Hematopoietic multipotent progenitor cell treated with erythropoietin and hydrocortisone succinate and interleukin-3 and kit ligand, for 6 days (in vitro differentiated cells): ENCODE measurements at places on chromosomes 16 and 17.
A peak's percentile ranks its signal among the peaks of the same experiment; 100 is the strongest.

GRCh38 chr16:24775455-24775854, 46.0 kb downstream of the TNRC6A start:
- DNase-seq = no peak

DNA sequence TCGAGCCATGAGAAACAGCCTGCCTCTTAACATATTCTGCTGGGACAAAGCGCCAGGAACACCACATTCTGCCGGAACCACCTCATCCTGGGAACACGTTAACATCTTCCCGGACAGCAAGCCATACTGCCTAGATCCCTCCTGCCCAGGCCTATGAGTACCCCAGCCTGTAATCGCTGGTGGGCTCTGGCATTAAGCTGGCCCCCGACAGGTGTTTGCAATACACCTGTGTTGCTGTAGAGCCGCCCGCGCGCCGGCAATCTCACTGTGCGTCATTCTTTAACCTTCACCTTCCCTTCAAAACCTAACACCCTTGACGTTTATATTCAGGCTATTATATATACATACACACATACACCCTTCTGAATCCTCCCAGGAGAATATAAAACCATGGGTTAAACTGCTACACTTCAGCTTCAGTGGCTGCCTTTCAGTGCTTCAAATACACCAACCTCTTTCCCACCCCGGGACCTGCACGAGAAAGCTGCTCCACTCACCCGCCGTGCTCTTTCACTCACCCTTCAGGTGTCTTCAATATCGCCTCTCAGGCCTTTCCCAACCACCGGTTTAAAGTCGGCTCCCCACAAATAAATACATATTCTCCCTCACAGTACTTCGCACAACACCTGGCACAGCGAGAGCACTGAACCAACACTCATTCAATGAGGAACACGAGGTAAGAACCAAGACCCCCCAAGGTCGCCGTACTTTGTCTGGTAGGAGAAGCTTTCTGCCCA, 1.0 kb upstream of the ENDOV start:
- DNase-seq = peak; percentile 8

DNA sequence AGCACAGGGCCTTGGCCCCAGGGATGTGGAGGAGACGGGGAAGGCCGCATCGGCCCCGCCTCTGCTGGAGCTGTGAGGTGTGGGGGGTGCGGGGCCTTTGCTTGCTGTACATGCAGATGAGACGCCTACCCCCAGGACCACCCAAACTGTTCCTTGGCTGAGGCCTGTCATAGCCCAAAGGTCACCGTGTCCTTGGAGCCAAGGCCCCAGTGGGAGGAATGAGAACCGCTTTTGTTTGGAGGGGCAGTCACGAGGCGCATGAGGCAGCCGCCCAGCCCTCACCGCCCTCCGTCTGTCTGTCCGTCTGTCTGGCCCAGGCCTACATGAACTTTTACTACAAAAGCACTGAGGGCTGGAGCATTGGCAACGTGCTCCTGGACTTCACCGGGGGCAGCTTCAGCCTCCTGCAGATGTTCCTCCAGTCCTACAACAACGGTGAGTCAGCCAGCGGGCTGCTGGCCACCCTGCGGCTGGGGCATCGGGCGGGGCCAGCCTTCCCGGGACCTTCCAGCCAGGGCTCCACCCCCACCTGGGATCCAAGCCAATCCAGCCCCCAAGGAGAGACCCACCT, 8.8 kb downstream of the TAX1BP3 start:
- DNase-seq = no peak

GRCh38 chr17:35170968-35171771, 23.0 kb downstream of the SLC35G3 start:
- peak; percentile 58 for DNase-seq

- DNase-seq = peak; percentile 42
Measured at GRCh38 chr17:58786586-58787295, 31.1 kb downstream of the PPM1E start.
